Bronchial epithelial cell (primary cell): ENCODE measurements at places on chromosomes 5 and 9. TPM values are rescaled to one million over a fixed set of nuclear protein-coding genes. Genes with fewer than 3 reads are reported as not detected.

TRIM7 gene
- 20.8 and 35.7 TPM in 2 replicates for total RNA-seq

- no peak for DNase-seq
Measured at GRCh38 chr5:22514231-22514630, 338.9 kb downstream of the CDH12 start.

DNA sequence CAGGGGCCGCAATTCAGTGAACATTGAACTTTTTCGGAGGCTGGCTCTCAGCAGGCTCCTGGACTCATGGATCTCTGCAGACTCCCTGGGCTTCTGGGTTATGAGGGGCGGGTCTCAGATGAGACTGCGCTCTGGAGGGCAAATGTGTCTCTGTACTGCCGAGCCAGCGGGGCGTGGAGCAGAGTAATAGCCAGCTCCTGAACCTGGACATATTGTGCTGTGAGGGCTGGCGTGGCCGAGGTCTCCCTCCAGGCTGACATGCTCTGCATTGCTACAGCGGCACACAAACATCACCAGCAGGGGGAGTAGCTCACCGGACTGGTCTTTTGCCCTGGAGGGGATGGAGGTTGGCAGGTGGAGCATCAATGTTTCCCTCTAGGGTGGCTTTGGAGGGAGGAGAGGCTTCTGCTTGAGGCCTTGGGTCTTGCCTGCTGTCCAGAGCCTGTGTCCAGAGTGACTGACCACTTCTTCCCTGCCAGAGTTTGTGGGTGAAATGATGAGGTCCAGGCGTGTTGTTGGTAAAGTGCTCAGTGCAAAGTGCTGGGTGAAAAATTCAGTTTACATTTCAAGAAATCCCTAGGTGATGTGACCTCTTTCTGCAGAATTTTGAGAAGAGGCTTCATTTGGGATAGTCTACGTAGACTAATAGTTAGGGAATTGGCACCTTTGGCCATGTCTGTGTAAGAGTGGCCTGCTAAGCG is 10.9 kb upstream of the GADD45G start:
- peak; percentile 23 for DNase-seq

DNA sequence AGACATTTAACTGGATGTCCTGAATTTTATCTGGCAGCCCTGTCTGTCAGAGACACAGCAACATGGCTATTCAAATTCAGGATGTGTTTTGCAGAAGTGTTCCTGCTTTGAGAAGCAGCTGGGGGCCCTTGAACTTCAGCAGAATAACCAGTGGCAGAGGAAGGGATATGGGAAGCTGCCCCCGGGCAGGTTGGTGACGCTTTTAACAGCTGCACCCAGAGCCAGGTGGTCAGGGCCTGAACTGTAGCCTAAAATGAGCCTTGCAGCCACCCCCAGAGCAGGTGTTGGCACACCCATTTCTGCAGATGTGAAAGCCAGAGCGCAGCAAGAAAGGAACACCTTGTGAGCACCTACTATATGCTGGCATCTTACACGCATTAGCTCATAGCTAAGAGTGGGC is 128.7 kb upstream of the BOD1 start:
- no peak for DNase-seq

- DNase-seq: peak; percentile 46
Measured at GRCh38 chr5:112210430-112211005, 208.6 kb downstream of the EPB41L4A start.

DNA sequence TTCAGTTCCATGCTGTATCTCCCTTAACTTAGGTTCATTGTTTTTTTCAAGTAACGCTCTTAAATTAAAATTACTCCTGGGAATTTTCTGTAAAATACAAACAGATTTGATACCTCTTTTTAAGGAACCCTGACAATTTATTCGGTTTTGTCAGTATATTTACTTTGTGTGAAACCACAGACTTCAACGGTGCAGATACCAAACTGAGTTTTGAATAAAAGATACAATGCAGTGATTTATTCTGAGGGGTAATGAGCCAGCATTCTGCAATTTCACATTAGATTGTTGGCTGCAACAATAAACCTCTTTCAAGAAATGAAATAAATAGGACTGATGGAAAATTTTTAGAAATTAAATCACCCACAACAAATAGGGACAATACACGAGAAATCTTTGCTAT is 308.6 kb upstream of the EDIL3 start:
- DNase-seq: no peak

- DNase-seq: peak; percentile 29
Measured at GRCh38 chr9:128412120-128412790, 8.4 kb upstream of the CERCAM start.

DNA sequence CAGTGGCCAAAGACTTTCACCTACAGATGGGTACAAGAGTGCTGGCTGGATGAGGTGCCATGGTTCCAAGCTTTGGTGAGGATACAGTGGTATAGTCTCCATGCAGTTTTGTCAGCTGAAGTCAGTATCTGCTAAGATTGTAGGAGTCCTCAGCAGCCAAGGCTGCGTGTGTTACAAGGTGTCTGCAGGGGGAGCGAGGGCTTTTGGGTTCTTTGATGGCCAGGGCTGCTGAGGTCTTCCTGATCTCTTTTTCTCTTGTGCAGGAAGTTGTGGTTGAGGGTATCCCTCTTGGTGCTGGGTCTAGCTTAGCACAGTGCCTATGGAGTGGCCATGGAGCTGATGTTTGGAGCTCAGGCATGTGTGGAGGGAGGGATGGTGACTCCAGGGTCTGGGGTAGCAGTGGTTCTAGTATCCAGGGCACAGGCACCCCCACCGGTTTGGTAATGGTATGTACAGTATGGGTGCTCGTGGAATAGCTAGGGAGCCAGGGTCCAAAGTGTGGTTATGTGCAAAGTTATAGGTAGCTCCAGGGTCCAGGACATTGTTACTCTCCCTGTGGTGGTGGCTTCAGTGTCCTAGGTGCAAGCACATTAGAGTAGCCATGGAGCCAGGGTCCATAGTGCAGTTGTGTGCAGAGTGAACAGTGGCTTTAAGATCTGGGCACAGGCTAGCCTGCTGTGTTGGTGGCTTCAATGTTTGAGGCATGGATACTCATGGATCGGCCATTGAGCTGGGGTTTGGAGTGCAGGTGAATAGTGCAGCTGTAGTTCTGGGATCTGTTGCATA is 36.7 kb downstream of the CNTLN start:
- DNase-seq: no peak

- peak; percentile 21 for DNase-seq
Measured at GRCh38 chr5:174082286-174082685, 36.8 kb downstream of the NSG2 start.

GRCh38 chr9:34409154-34409553 is 32.5 kb upstream of the MYORG start:
- DNase-seq: no peak

DNA sequence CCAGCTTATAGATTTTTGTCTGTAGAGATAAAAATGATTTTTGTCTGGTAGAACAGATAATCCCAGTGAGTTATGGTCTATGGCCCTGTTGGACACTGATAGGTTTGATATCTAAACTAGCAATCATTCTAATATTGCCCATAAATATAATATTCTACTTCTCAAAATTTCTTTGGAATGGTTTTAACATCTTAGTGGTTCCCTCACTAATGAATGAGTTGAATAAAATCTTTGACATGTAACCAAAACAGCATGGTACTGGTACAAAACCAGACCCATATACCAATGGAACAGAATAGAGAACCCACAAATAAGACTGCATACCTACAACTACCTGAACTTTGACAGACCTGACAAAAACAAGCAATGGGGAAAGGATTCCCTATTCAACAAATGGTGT is 219.7 kb downstream of the SEC61B start:
- DNase-seq: no peak

CCNI2 gene
- 0.26 TPM in 1 of 2 replicates, not detected in the other for total RNA-seq

APBA1 gene
- under 0.01 and 0.38 TPM in 2 replicates for total RNA-seq

DNA sequence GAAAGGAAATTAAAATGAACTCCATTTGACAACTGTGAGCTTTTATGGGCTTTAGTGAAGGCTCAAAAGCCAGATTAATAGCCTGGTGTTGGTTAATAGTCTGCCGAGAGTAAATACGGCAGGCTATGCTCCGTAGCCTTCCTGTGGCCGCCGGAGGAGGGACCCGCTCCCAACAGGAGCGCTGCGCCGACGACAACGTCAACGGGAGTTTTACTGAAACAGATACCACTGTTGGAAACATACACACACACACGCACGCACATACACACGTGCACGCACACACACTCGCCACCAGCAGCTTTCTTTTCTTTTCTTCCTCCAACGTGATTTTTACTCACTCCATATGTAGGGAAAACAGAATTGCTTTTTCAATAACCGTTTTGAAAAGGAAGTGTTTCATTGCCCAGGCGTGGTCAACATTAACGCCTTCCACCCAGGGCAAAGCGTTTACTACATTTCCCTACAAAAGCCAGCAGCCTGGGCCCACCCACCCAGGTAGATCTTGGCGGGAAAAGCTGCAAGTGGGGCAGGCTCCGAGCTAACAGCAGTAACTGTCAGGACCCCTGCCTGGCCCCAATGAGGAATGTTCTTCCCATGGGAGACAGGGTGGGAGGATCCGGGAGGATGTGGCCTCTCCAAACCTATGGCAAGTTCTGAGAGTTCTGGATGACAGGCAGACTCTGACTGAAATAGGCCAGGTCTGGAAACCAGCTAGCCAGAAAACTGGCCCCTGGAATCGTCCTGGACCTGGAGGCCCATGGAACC is 72.3 kb downstream of the PAX5 start:
- no peak for DNase-seq

GRCh38 chr5:74402553-74402952 is 238.0 kb downstream of the ENC1 start:
- no peak for DNase-seq

DNA sequence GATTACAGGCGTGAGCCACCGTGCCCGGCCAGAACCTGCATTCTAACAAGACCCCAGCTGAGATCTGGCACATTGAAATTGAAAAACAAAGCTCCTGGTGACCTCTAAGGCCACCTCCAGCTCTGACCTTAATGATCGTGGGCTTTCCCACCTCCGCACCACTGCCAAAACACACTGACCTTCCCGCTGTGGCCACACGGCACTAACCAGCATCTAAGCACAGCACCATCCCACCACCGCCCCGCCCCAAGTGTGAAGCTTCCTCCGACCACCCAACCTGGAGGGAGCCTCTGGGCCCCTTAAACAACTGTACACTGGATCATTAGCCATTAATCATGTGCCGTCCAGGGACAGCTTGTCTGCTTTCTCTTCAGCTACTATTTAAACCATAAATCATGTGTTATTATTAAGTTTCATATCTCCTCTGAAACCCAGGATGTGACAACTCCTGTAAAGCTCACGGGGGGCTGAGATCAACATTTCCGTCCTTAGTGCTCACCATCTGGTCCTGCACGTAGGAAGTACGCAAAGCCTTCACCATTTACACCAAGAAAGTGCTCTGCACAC is 80.6 kb downstream of the COL23A1 start:
- DNase-seq: no peak

SLC27A6 gene
- 0.13 and 1.1 TPM in 2 replicates for total RNA-seq

- DNase-seq: no peak
Measured at GRCh38 chr9:82538634-82539033, 524.3 kb downstream of the RASEF start.

SHOC1 gene
- under 0.01 TPM in 2 replicates for total RNA-seq

ELP1 gene
- 36.2 and 37.9 TPM in 2 replicates for total RNA-seq

HTR1A gene
- not detected in 2 replicates for total RNA-seq

- DNase-seq: peak; percentile 49
Measured at GRCh38 chr9:98318834-98319478, 63.5 kb upstream of the TBC1D2 start.

GRCh38 chr5:146956217-146956616 is 77.7 kb upstream of the PPP2R2B start:
- DNase-seq: no peak

GRCh38 chr5:1835431-1835830 is 34.2 kb downstream of the NDUFS6 start:
- no peak for DNase-seq
